Lung (tissue), 17 donors: ENCODE measurements at places on chromosomes 7 and 10. TPM values are rescaled to one million over a fixed set of nuclear protein-coding genes. Genes with fewer than 3 reads are reported as not detected.

- no peaks in the 10 kb centered on the region for H3K36me3 ChIP-seq
- H3K4me1 ChIP-seq = no peaks in the 10 kb centered on the region
- no peak overlapping the region for H3K4me3 ChIP-seq
- H3K27ac ChIP-seq = no peak overlapping the region
These were observed 58.1 kb downstream of the HECW1 start for GRCh38 chr7:43170571-43170970.

Gene LOXL4
- total RNA-seq = 3.2 TPM

DNA sequence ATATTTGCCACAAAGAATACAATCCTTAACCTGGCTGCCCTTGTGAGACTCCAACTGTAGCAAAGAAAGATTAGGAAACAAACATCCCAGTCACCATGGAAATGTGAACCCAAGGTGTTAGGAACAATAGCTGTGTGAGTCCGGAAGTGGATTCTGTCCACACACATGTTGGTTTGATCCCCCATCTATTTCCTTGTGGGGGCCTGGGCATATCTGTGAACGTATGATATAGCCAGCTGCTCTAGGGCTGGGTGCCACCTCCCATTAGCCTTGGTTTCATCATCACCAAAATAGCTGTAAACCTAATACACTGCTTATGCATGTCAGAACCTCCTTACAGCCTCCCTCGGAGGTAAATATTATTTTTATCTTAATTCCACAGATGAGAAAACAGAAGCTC is 26.4 kb downstream of the GRK5 start:
- H3K4me1 ChIP-seq = peaks cover 20% of the 10 kb centered on the region
- DNase-seq = no peak
- H3K27me3 ChIP-seq = no peaks in the 10 kb centered on the region
- H3K4me3 ChIP-seq = no peak overlapping the region
- H3K36me3 ChIP-seq = no peaks in the 10 kb centered on the region

Gene OPALIN
- not detected for total RNA-seq

- DNase-seq = no peak
- H3K27me3 ChIP-seq = no peaks in the 10 kb centered on the region
- H3K4me3 ChIP-seq = no peak overlapping the region
- peaks cover 2% of the 10 kb centered on the region for H3K4me1 ChIP-seq
These were observed 97.8 kb upstream of the KLF6 start for GRCh38 chr10:3882855-3883254.

Gene TRPV6
- total RNA-seq = 0.43 TPM

Gene RBM20
- 1.0 TPM for total RNA-seq

Gene PLXNA4
- total RNA-seq = 3.4 TPM

DNA sequence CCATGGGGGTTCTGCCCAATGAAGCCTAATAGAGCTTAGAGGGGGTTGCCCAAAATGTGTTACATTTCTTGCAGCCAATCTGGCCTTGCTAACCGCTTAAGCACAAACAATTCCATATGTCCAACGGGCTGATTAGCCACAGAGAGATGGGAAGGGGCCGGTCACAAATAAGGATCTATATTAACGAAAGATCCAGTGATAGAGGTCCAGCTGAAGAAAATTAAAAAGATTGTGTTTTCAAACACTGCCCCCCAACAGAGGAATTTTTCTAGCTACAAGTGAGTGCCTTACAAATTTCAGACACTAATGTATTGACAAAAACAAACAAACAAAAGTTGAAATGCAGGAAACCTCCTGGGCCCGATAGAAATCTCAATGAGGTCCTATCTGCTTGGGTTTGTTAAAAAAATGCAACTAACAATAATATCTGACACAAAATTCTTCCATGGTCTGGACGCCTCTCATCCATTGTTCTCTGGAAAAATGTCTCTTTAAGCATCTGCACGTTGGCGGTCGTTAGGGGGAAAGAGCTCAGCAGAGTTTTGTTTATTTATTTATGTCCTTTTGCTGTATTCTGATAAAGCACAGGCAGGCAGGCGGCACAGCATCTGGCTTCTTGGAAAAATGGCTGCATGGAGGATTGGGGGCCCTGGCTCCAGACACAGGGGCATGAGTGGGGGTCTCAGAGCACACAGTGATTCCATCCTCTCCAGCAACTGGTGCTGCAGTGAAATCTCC is 402.0 kb downstream of the RPS24 start:
- no peak overlapping the region for H3K27ac ChIP-seq
- no peaks in the 10 kb centered on the region for H3K4me1 ChIP-seq
- no peaks in the 10 kb centered on the region for H3K36me3 ChIP-seq

DNA sequence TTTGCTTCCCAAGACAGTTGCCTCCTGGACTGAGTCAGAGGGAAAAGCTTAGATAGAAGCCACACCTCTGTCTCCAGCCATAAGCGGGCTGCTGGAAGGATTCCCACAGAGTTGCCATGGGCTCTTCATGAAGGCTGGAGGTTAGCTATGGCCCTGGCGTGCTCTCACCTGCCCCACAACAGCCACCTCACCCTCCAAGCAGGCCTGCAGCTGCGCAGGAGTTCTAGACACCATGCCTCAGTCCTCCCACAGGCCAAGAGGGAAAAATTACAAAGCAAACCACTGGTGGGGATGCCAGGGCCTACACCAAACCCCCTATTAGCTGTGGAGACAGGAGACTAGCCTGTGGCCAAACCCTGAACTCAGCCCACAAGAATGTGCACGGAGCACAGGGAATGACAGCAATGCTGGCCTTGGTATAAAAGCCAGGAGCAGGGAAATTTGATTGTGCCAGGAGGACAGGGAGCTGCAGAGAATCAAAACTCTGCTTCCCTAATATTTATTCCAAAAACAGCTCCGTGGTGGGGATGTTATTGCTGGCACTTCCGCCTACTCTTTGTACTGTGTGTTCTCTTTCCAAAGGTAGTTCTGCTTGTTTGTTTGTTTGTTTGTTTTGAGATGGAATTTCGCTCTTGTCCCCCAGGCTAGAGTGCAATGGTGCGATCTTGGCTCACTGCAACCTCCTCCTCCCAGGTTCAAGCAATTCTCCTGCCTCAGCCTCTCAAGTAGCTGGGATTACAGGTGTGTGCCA is 60.3 kb upstream of the STK17A start:
- no peak overlapping the region for H3K4me3 ChIP-seq
- H3K36me3 ChIP-seq = no peaks in the 10 kb centered on the region
- H3K4me1 ChIP-seq = no peaks in the 10 kb centered on the region
- DNase-seq = no peak

- H3K4me1 ChIP-seq = no peaks in the 10 kb centered on the region
- H3K4me3 ChIP-seq = peak overlapping the region; percentile 1
- H3K27me3 ChIP-seq = no peaks in the 10 kb centered on the region
- no peaks in the 10 kb centered on the region for H3K36me3 ChIP-seq
These were observed 350.2 kb downstream of the TYW1 start for GRCh38 chr7:67346876-67347275.

DNA sequence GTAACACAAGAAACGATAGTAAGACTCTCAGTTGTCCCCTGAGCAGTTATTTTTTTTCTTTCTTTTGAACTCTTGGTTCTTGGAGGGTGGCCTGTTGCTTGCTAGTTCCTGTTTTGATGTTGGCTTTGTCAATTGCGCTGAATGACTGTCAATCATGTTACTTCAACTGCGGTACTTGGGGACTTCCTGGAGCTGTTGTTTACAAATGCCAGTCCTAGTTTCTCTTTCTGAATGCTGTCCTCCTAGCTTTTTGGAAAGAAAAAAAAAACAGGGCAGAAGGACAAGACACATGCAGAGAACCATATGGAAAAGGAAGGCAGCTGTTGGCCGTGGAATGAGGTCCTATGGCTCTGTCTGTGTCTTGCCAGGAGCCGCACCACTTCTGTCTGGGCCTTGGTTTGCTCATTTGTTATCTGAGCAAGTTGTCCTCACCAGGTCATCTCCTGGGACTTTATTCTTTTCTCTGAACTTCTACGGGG is 7.0 kb upstream of the PDCD4 start:
- H3K27me3 ChIP-seq = no peaks in the 10 kb centered on the region
- no peak for DNase-seq
- no peak overlapping the region for H3K4me3 ChIP-seq
- no peaks in the 10 kb centered on the region for H3K36me3 ChIP-seq

Gene SNCG
- total RNA-seq = 23.0 TPM

GRCh38 chr10:3095373-3096139 is 28.2 kb downstream of the PFKP start:
- H3K27me3 ChIP-seq = no peaks in the 10 kb centered on the region
- H3K4me1 ChIP-seq = peaks cover 19% of the 10 kb centered on the region
- H3K27ac ChIP-seq = peak overlapping the region; percentile 70
